ENCODE measurements at places on chromosomes 3 and 15.

DNA sequence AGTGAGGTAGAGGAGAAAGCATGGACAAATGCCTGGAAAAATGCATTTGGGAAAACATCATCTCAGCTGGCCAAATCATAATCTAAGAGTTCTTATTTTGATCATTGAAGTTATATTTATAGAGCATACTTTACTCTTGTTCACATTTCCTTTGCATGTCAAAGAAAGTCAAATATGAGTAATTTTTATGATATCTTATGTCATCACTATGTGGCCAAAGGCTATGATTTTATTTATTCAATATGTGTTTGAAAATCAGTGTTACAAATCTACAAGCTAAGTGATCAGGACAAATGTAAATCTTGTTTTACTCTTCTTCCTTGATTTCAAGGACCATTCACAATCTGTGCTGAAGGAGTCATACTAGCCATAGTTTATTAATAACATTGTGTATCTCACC, 237.2 kb upstream of the DPH6 start:
- no peak for DNase-seq

GRCh38 chr3:52498137-52499054, 3.3 kb downstream of the STAB1 start:
- no peak for DNase-seq

- no peak for DNase-seq
These were observed 107.7 kb downstream of the MYO5A start for GRCh38 chr15:52421029-52421428.

DNA sequence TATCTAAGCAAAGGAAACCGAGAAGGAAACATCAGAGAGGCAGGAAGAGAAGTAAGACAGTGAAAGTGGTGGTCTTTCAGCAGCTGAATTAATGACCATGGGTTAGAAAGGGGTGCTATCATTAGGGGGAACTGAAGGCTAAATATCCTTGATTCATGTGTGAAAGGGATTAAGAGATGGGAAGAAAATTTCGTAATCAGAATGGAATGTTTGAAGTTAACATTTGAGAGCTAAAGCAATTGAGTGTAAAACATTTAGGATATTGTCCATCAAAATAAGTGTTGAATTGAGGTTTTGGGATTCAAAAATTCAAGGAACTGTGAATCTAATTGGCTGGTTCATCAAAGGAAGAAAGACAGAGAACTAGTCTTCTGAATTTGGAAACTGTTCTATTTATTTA, 4.1 kb upstream of the ECT2 start:
- DNase-seq, result no peak

- DNase-seq, result no peak
These were observed 62.8 kb downstream of the PEX5L start for GRCh38 chr3:179973931-179974361.

DNA sequence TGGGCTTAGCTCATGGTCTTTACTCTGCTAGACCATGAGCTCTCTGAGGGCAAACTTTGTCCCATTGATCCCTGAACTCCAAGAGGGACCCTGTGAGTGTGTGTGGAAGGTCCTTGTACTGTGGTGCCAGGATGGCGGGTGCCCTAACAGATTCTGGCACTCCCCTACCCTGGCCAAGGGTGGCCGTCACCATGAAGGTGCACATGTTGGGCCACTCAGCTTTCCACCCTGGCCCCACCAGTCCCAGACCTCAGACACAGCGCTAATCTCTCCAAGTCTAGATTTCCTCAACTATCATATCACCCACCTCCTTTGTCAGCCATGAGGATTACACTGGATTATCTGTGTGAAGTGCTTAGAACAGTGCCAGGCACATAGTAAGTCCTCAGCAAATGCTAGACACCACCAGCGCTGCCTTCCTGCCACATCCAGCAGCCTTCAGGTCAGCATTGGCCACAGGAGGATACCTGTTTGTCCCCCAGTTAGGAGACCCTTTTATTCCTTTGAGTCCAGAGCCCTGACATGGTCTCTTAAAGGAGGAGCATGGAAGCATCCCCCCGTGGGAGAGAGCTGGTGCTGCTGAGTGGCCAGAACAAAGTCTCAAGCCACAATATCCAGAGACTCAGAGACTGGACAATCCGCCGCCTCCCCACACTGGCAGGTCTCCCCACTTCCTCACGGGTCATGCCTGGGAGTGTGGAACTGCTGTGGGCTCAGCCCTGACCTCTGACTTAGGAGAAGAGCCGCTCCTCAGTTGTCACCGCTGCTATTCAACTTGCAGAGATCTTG, 44.5 kb upstream of the SLCO2A1 start:
- no peak for DNase-seq

DNA sequence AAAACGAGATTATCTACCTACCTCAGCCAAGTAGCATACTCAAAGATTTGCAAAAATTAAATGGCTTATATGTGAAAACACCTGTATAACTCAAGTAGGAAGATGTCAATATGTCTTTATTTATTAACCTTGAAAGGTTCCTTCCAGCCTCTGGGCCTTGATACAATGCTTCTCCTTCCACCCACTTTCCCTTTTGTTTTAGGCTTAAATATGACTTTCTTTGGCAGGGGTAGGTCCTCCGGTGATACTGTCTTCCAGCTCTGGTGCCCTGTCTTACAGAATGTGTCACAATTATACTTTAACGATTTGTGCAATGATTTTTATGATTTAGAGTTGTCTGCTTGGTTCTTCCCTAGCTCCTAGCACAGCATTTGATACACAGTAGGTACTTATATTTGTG, 4.1 kb downstream of the LINS1 start:
- DNase-seq, result no peak

- DNase-seq, result no peak
These were observed 7.6 kb upstream of the PPP1R2 start for GRCh38 chr3:195550723-195551122.

DNA sequence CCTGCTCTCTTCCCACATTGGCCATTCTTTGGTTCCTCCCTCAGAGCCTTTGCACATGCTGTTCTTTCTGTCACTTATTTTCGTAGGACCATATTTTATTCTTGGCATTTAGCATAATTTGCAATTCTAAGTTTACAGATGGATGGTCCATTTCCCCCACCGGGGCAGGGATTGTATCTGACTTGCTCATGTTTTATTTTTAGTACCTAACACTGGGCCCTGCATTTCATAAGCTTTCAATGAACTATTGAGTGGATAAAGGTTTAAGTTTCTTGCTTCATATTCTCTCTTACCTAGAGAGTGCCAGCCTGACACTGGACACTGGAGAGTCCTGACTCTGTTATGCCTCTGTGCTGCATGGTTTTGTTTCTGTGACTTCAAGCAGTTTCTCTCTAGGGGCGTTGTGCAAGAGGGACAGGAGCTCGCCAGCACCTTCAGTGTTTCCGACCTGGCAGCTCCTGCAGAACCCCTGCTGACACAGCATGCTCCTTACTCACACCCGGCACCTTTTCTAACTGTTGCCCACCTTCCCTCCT, 87.4 kb downstream of the FLNB start:
- DNase-seq, result no peak

GRCh38 chr15:70355275-70355795, 257.6 kb upstream of the TLE3 start:
- DNase-seq, result no peak

- peak; percentile 60 for DNase-seq
These were observed 9.6 kb downstream of the EMC3 start for GRCh38 chr3:9976721-9977709.

DNA sequence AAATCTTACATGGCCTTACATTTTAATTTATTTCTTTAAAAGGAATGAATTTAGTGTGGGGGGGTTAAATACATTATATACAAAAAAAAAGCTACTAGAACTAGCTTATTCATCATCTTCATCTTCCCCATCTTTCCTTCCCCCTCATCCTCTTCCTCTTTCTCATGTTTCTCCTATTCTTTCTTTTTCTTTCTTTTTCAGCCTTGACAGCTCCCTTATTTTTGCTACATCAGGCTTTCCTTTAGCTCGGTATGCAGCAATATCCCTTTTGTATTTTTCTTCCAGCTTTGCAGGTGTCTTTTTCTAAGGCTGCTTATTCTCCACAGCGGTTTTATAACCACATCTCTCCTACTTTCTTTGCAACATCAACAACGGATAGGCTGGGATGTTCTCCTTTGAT, 41.3 kb upstream of the PDE8A start:
- no peak for DNase-seq

- no peak for DNase-seq
These were observed 14.4 kb downstream of the RRP9 start for GRCh38 chr3:51927061-51927977.

GRCh38 chr15:80677041-80677440, 18.1 kb upstream of the ABHD17C start:
- no peak for DNase-seq

- DNase-seq, result no peak
These were observed 296.7 kb downstream of the PTPRG start for GRCh38 chr3:61858054-61858453.

DNA sequence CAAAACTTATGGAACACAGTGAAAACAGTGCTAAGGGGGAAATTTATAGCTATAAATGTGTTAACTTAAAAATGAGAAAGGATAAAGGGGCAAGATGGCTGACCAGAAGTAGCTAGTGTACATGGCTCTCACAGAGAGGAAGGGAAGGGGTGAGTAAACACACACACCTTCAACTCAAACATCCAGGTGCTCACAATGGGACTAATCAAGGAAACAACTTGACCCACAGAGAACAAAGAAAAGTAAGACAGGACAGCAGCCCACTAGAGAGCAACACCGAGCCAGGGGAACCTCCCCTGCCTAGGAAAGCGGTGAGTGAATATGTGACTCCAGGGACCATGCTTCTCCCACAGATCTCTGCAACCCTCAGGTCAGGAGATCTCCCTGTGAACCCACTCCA, 85.0 kb upstream of the UBP1 start:
- no peak for DNase-seq

GRCh38 chr15:39581793-39582285, 960 bp downstream of the THBS1 start:
- DNase-seq, result no peak

DNA sequence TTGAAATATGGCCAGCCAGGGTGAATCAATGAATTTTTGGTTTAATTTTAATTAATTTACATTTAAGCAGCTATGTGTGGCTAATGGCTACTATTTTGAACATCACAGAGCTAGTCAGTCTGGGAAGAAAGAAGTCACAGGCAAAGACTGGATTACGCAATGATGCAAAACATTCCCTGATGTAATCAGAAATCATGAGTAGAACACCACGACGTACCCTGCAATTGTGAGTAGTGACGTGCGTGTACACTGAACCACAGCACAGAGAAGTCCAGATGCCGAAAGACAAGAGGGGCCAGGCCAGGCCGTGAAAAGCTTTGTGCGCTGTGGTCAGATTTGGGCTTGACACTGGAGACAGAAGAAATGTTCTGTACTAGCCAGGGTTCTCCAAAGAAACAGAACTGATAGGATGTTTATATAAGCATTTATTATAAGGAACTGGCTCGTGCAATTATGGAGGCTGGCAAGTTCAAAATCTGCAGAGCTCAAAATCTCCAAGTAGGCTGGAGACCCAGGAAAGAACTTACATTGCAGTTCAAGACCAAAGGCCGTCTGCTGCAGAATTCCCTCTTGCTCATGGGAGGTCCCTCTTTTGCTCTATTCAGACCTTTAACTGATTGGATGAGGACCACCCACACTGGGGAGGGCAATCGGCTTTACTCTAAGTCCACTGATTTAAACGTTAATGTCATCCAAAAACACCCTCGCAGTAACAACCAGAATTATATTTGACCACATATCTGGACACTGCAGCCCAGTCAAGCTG, 44.6 kb downstream of the SH3BP5 start:
- no peak for DNase-seq

- no peak for DNase-seq
These were observed 208.5 kb downstream of the CLSTN2 start for GRCh38 chr3:140143367-140144069.

DNA sequence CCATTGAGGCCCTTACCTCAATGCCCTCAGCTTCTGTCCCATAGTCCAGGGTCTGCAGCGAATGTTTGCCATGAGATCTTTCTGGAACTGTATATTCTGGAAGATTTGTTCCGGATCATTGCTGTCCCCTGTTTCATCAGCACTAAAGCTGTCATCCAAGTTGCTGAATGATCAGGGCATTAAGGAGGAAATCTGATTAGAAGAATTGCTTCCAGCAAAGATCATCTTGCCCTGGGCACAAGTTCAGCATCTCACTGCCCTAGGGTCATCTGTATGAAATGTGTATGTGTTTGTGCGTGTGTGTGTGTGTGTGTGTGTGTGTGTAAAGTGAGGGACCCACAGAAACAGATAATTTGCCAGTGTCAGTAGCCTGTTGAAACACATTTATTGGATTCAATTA, 1.4 kb downstream of the TMC3 start:
- DNase-seq, result no peak

- DNase-seq, result no peak
These were observed 220.7 kb downstream of the CD47 start for GRCh38 chr3:107870096-107870495.

DNA sequence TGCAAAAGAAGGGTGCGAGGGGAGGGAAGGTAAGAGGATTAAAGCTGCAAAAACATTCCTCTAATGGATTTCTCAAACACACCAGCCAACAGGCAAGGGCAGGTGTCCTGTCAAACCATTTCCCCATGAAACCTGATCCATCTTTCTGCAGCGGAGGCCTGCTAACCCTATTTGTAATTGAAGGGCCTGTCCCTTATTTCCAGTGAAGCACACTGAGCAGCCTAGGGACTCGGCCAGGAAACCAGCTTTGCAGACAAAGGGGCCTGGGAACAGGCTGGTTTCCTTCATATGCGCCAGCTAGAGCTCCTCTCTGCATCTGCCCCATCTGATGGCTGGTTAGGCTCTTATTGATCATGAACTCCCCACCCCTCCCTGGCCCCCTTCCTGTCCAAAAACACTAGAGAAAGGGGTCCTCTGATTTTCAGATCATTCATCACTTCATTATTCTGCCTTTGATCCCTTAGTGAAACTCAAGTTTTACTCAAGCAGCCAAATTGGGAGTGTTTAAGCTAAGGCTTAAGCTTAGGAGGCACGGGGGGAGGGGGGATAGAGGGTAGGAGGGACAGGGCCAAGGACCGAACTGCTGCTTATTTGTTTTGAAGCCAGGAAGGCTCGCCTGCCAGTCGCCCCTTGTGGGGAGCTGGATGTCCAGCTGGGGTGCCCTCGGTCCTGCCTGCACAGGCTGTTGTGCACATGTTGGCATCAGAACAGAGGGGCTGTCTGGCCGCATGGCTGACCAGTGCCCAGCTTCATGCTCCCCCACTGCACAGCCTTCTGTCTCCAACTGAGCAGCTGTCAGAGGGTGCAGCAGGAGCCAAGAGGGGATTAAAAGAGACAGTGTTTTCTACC, 53.1 kb downstream of the BOC start:
- no peak for DNase-seq

- peak; percentile 80 for DNase-seq
These were observed 74.8 kb upstream of the NTRK3 start for GRCh38 chr15:88331291-88331690.

- no peak for DNase-seq
These were observed 77.4 kb downstream of the VPS8 start for GRCh38 chr3:184889312-184889904.

DNA sequence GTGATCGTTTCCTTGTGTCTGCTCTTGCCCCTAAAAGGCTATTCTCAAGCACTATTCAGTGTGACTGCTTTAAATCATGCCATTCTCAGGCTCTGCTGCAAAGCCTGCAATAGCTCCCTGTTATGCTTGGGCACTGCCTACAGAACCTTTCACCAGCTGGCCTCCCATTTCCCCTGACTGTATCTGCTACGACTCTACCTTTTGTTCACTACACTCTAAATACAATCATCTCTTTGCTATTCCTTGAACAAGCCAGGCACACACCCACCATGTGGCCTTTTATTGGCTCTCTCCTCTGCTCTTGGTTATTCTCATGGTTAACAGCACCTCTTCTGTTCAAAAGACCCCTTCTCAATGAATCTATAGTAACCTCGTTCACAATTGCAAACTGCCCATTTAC, 29.6 kb upstream of the FNDC3B start:
- no peak for DNase-seq
